Stomach (tissue), 19 donors: ENCODE measurements at places on chromosomes 5 and 9. TPM values are rescaled to one million over a fixed set of nuclear protein-coding genes. Genes with fewer than 3 reads are reported as not detected.

Gene HMCN2
- 7.3 TPM for polyA plus RNA-seq

Gene OR13C4
- polyA plus RNA-seq: not detected

Gene PDCD1LG2
- 0.25 TPM for polyA plus RNA-seq

Gene SLC28A3
- not detected for polyA plus RNA-seq

Gene SURF2
- 45.4 TPM for polyA plus RNA-seq

Gene SPINK5
- 117 TPM for polyA plus RNA-seq

Gene KIF27
- polyA plus RNA-seq: 0.50 TPM

Gene HTR1A
- not detected for polyA plus RNA-seq

Gene TNFSF15
- polyA plus RNA-seq: 0.31 TPM

Gene SLC25A48
- polyA plus RNA-seq: 0.13 TPM

Gene CNOT8
- 32.9 TPM for polyA plus RNA-seq

Gene RNF183
- polyA plus RNA-seq: 5.6 TPM

Gene PLEKHG4B
- polyA plus RNA-seq: 0.15 TPM

Gene SLC9A3
- 2.7 TPM for polyA plus RNA-seq

Gene IL9
- polyA plus RNA-seq: not detected

Gene DNM1
- polyA plus RNA-seq: 3.5 TPM

Gene GRXCR2
- not detected for polyA plus RNA-seq

Gene FRMPD1
- polyA plus RNA-seq: not detected

Gene PCDHB15
- polyA plus RNA-seq: 1.2 TPM

Gene PCDHB2
- polyA plus RNA-seq: 0.53 TPM

Gene PCDHA5
- 0.13 TPM for polyA plus RNA-seq

Gene ARSI
- polyA plus RNA-seq: not detected

Gene MED22
- 11.4 TPM for polyA plus RNA-seq

Gene AGGF1
- polyA plus RNA-seq: 9.7 TPM

Gene MEGF10
- polyA plus RNA-seq: 0.05 TPM

Gene ZCCHC9
- 22.8 TPM for polyA plus RNA-seq

Gene PLCXD3
- 3.2 TPM for polyA plus RNA-seq

Gene SLCO6A1
- polyA plus RNA-seq: not detected

Gene MACIR
- 8.7 TPM for polyA plus RNA-seq

Gene ZDHHC11B
- 1.2 TPM for polyA plus RNA-seq

Gene IL3
- not detected for polyA plus RNA-seq

Gene SLC6A3
- polyA plus RNA-seq: not detected
